Endodermal cell (in vitro differentiated cells): ENCODE measurements at places on chromosomes 3 and 15. TPM values are rescaled to one million over a fixed set of nuclear protein-coding genes. Genes with fewer than 3 reads are reported as not detected.
A peak's percentile ranks its signal among the peaks of the same experiment; 100 is the strongest.

The OSBPL10 gene
- 21.7 to 30.0 TPM (median 23.8 TPM) in 3 replicates for total RNA-seq

The FXR1 gene
- 251 and 252 TPM in 2 replicates for total RNA-seq

- DNase-seq = no peak
- H3K27me3 ChIP-seq = no peaks in the 10 kb centered on the region
- no peak overlapping the region for H3K4me3 ChIP-seq
- peaks cover 12% of the 10 kb centered on the region for H3K36me3 ChIP-seq
- H3K4me1 ChIP-seq = peaks cover 4% of the 10 kb centered on the region
- H3K27ac ChIP-seq = no peak overlapping the region
These were observed 7.2 kb upstream of the IL20RB start for GRCh38 chr3:136950623-136951022.

DNA sequence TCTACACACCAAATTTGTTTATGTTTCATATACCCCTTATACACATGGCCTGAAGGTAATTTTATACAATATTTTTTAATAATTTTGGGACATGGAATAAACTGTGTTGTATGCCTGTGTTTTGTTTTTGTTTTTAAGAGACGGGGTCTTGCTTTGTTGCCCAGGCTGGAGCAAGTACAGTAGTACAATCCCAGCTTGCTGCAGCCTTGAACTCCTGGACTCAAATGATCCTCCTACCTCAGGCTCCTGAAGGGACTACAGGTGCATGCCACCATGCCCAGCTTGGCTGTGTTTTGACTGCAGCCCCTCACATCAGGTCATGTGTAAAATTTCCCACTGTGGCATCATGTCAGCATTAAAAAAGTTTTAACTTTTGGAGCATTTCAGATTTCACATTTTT, 18.6 kb downstream of the SETD2 start:
- H3K27ac ChIP-seq = no peak overlapping the region
- no peaks in the 10 kb centered on the region for H3K27me3 ChIP-seq
- H3K4me3 ChIP-seq = no peak overlapping the region
- no peak for DNase-seq
- H3K4me1 ChIP-seq = no peaks in the 10 kb centered on the region
- no peaks in the 10 kb centered on the region for H3K36me3 ChIP-seq

The KIF15 gene
- total RNA-seq = 14.7 and 16.2 TPM in 2 replicates

DNA sequence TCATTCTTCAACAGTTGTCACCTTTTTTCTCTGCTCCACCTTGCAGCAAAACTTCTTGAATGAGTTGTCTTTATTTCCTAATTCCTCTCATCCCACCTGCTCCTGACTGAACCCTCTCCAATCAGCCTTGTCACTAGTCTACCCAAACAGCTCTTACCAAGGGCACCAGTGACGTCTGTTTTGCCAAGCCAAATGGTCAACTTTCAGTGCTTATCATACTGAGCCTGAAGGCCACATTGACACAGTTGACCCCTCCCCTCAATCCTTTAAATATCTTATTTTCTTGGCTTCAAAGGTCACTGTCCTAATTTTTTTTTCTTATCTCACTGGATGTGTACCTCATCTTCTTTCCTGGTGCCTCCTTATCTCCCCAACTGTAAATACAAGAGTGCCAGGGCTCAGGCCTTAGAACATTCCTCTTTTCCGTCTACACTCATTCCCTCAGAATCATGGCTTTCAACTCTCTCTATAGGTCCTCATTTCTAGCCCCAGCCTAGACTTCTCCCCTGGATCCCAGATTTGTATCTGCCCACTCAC, 43.2 kb downstream of the CMTM8 start:
- H3K36me3 ChIP-seq = no peaks in the 10 kb centered on the region
- H3K4me1 ChIP-seq = no peaks in the 10 kb centered on the region
- DNase-seq = no peak

The NUTM1 gene
- total RNA-seq = 0.09 and 0.11 TPM in 2 replicates

- H3K4me1 ChIP-seq = no peaks in the 10 kb centered on the region
- H3K27ac ChIP-seq = no peak overlapping the region
- no peak for DNase-seq
- H3K27me3 ChIP-seq = no peaks in the 10 kb centered on the region
- peaks cover 10% of the 10 kb centered on the region for H3K36me3 ChIP-seq
These were observed 37.0 kb downstream of the ABHD2 start for GRCh38 chr15:89125088-89125826.

- peak; percentile 46 for DNase-seq
- H3K36me3 ChIP-seq = peaks cover 16% of the 10 kb centered on the region
- no peak overlapping the region for H3K27ac ChIP-seq
- H3K27me3 ChIP-seq = no peaks in the 10 kb centered on the region
- no peak overlapping the region for H3K4me3 ChIP-seq
These were observed 43.1 kb upstream of the LIMD1 start for GRCh38 chr3:45551214-45552010.

The PLSCR5 gene
- not detected in 3 replicates for total RNA-seq

The C3orf85 gene
- total RNA-seq = not detected in 2 replicates

The ZNF502 gene
- total RNA-seq = 1.6 to 2.6 TPM (median 2.5 TPM) in 3 replicates

DNA sequence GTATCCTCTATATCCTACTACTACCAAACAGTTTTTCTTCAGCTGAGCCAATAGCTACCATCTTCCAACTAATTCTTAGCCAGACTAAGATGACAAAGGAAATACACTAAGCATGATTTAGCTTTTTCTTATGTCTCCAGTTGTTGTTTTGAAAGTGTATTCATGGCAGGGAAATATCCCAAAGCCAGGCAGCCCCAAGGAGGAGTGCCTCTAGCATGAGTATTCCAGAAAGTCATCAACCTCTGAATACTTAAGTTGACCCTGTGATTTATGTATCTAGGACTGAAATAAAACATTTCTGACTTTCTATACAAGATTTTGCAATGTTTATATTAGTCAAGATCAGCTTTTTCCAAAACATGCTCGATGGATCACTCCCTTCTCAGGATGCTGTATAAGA, 449.1 kb downstream of the IL5RA start:
- H3K4me3 ChIP-seq = no peak overlapping the region
- no peak overlapping the region for H3K27ac ChIP-seq
- no peaks in the 10 kb centered on the region for H3K27me3 ChIP-seq
- H3K36me3 ChIP-seq = no peaks in the 10 kb centered on the region
- H3K4me1 ChIP-seq = no peaks in the 10 kb centered on the region

DNA sequence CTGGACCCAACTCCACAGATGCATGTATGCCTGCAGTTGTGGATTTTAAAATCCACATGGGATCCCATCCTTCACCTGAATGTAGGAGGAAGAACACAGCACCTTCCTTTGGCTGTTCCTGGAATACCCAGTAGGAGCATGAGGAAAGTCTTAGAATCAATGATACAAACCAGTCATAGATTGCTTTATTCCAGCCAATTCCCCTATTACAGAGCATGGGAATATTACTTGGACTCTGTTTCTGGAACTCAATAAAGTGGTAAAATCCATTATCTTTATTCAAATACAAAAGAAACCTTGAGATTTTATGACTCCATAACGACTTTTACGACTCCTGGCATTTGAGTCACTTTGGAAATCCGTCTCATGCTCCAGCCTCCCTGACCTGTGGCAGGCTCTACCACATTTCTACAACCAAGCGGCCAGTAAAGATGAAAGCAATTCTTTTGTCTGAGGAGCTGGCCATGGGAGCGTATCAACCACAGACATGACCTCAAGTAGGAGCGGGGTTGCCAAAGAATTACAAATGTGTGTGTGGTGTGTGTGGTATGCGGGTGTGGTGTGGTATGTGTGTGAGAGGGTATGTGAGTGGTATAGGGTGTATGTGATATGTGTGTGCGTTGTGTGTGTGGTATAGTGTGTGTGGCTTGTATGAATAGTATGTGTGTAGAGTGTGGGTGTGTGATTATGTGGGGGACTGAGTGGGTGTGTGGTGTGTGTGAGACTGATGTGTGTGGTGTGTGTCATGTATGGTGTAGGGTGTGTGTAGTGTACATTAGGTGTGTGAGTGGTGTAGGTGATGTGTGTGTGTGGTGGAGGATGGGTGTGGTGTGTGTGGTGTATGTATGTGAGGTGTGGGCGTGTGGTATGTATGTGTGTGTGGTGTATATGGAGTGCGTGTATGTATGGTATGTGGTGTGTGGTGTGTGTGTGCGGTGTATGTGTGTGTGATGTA, 40.0 kb downstream of the ARRDC4 start:
- no peaks in the 10 kb centered on the region for H3K27me3 ChIP-seq
- no peak overlapping the region for H3K27ac ChIP-seq
- H3K4me3 ChIP-seq = no peak overlapping the region
- no peak for DNase-seq
- H3K4me1 ChIP-seq = no peaks in the 10 kb centered on the region

DNA sequence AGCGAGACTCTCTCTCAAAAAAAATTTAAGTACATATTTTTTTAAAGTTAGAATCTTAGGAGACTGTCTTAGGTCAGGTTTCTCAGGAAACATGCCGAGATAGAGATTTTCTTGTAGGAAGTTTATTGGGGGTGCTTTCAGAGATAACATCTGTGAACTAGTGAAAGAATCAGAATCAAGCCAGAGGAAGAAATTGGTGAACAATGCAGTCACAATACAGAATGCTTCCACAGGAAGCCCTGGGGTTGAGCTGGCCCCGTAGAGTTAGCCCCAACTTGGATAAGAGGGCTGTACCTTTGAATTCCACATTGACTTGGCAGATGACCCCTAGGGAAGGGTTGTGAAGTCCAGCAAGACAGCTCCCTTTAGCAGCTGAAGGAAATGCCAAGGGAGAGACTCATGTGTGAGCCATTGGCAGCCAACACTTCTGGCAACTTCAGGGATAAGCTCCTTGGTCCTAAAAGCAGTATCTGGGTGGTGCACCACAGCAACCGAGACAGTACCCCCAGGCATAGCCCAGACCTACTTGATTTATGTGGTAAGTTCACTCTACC, 7.1 kb upstream of the PLCB2 start:
- no peak overlapping the region for H3K27ac ChIP-seq
- DNase-seq = no peak
- H3K36me3 ChIP-seq = no peaks in the 10 kb centered on the region

The ABHD6 gene
- 8.0 and 8.6 TPM in 2 replicates for total RNA-seq

The C2CD4A gene
- 0.14 TPM in 1 of 2 replicates, not detected in the other for total RNA-seq

- no peak overlapping the region for H3K4me3 ChIP-seq
- no peaks in the 10 kb centered on the region for H3K27me3 ChIP-seq
- no peak overlapping the region for H3K27ac ChIP-seq
- no peaks in the 10 kb centered on the region for H3K4me1 ChIP-seq
- no peak for DNase-seq
- no peaks in the 10 kb centered on the region for H3K36me3 ChIP-seq
These were observed 29.8 kb downstream of the ADAMTS17 start for GRCh38 chr15:100311833-100312476.

DNA sequence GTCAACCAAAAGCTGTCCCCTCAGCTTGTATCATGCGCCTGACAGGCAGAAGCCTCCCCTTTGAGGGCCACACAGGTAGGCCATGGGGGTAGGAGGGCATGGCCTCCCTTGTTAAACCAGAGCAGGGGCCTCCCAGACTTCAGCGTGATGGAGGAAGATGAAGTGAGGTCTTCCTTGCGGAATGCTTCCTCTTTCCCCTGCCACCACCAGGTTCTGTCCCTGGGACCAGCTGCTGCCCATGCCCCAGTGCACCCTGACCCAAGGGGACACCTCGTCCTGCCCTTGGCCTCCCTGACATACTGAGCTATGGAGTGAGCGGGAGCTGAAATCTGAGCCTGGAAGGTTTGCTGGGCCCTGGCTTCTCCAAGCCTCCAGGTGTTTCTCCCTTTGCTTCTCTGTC, 26.7 kb downstream of the SSUH2 start:
- H3K27me3 ChIP-seq = no peaks in the 10 kb centered on the region
- H3K27ac ChIP-seq = no peak overlapping the region
- H3K4me1 ChIP-seq = peaks cover 6% of the 10 kb centered on the region

DNA sequence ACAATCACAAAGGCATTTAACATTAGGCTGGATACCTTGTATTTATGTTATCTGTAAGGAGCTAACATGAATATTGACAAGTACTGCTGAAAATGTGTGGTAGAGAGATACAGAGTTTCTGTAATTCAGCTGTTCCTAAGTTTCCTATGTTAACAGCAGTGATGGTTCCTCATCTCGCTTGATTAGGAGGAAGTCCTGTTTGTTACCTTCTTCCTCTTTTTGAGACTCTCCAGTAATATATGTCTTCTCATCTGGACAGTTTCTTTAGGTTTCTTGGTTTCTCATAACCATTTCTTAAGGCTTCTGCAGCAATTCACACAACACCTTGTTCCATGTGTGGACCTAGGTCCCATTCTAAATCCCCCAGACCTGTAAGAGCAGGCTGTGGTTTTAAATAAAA, 11.4 kb upstream of the PEX5L start:
- no peaks in the 10 kb centered on the region for H3K36me3 ChIP-seq
- H3K27ac ChIP-seq = no peak overlapping the region
- no peaks in the 10 kb centered on the region for H3K4me1 ChIP-seq
- DNase-seq = no peak
- H3K27me3 ChIP-seq = no peaks in the 10 kb centered on the region
- no peak overlapping the region for H3K4me3 ChIP-seq

The TGM5 gene
- not detected in 3 replicates for total RNA-seq

The PROS1 gene
- 39.1 to 52.4 TPM (median 52.4 TPM) in 3 replicates for total RNA-seq

DNA sequence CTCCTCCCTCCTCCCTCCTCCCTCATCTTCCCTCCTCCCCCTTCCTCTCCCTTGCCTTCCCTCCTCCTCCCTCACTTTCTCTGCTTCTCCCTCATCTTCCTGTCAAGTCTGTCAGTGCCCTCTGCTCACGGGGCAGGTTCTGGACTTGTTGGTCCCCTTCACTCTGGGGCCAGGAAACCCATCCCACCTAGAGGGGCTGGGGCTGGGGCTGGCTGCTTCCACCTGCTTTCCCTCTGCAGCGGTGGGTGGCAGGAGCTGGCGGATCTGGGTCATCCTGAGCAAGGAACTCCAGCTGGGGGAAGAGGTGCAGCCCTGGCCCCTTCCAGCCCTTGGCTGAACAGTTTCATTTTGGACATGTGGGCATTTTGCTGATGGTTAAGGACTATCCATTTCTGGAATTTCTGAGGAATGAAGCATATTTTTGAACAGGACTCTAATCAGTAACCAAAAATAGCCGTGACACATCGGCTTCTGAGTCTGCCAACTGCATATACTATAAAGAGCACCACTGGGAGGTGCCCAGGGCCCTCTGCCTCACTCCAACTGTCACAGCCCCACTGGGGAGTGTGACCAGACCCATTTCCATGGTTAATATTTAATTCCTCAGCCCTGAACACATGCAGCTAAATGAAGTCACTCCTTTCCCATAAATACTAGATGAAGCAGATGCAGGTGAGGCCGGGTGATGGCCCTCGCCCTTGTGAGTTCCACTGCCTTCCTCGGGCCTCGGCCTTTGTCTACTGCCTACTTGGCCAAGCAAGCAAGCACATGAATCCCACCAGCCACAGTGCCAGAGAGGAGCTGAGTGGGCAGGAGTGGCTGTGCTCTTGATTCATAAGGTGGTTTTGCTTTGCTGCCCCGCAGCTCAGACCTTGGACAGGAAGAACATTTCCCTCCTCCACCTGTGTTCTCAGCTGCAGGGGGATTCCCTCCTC, 39.8 kb downstream of the CHDH start:
- DNase-seq = peak; percentile 39
- no peaks in the 10 kb centered on the region for H3K36me3 ChIP-seq
- no peaks in the 10 kb centered on the region for H3K27me3 ChIP-seq
- no peaks in the 10 kb centered on the region for H3K4me1 ChIP-seq
- no peak overlapping the region for H3K4me3 ChIP-seq
- H3K27ac ChIP-seq = no peak overlapping the region

The SLC22A14 gene
- not detected in 2 replicates for total RNA-seq
